Glutamatergic neuron (in vitro differentiated cells): ENCODE measurements at places on chromosomes 2 and 18.

DNA sequence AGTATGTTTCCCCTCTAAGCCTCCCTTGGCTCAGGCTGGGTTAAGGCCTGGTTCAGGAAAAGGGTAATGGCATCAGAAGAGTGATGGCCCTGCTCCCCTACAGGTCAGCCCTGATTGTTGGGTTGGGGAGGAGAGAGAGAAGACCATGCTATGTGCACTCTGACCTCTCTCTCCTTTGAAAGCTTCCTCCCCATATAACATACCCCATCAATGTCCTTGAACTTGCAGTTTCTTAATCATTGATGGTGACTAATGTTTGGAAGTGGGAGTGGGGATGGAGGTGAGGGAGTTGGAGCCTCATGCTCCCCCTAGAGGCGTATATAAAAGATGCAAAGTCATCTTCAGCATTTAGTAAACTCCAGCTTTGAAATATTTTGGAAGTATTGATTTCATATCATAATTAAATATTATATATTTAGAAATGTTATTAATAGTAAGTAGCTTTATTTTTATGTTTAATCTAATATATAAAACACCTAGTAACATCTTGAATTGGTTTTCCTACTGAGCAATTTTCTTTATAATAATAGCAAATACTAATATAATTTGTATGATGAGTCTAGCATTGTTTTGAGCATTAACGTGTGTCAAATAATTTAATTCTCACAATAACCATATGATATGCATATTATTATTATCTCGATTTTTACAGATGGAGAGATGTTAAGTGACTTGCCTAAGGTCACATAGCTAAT is 8.8 kb downstream of the PLCL1 start:
- DNase-seq = no peak

- no peak for DNase-seq
Measured at GRCh38 chr2:116717832-116718231, 1096.7 kb upstream of the DDX18 start.

- DNase-seq = no peak
Measured at GRCh38 chr2:75100801-75101151, 98.5 kb downstream of the TACR1 start.

DNA sequence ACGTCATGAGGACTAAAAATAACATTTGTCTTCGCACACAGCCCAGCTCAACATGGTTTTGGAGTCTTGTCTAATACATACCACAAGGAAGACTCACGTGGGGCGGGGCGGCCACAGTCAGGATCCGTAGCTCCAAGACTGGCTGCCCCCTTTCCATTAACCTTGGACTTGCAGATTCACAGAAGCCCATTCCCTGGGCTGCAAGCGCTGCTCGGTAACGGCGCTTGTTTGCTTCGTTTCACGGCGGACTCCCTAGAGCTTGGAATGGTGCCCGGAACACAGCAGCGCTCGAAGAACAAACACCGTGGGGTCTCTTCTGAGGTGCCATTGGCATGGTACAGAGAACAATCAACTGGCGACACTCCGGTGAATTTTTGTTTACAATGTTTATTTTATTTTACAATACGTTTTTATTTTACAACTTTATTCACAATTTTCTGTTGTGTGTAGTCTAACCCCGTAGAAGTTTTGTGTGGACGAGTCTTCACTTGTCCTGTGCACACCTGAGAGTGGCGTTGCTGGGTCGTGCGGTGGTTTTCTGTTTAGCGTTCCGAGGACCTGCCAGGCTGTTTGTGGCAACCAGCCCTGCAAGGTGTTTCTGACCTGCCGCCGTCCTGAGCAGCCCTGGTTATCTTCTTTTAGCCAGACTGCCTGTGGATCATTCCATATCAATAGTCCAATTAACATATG is 126.5 kb downstream of the GALR1 start:
- no peak for DNase-seq

GRCh38 chr2:235365743-235366142 is 128.1 kb upstream of the AGAP1 start:
- no peak for DNase-seq
